Activated naive CD4-positive, alpha-beta T cell treated with anti-CD3 and anti-CD28 coated beads, Interleukin-2, amount 50 U/mL, for 72 hours (primary cell): ENCODE measurements at places on chromosomes 5 and 9.

GRCh38 chr5:173029499-173029921 is 26.6 kb upstream of the CREBRF start:
- DNase-seq, result no peak

GRCh38 chr5:58317009-58317408 is 142.9 kb downstream of the PLK2 start:
- DNase-seq, result no peak

- DNase-seq, result no peak
Observed at GRCh38 chr5:133757396-133757945, 145.1 kb upstream of the FSTL4 start.

- DNase-seq, result no peak
Observed at GRCh38 chr9:115373710-115374045, 255.7 kb upstream of the TNC start.

- no peak for DNase-seq
Observed at GRCh38 chr5:105740242-105740641, 1930.5 kb downstream of the EFNA5 start.

DNA sequence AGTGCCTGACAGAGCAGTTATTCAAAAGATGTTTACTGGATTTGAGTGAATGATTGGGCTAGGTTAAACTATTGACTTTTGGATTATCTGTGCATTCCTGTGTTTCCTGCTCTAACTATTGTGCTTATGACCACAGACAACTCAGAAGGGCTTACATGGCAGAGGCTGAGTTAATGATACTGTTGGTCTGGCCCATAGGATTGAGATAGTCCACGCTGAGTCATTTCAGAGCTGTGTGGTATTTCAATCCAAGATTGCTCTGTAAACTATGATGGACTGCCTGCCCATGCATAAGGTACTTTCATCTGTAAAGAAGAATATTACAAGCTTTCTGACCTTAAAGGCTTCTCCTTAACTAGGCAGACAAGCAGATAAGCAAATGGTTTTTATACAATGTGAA is 49.1 kb upstream of the SLIT3 start:
- no peak for DNase-seq

DNA sequence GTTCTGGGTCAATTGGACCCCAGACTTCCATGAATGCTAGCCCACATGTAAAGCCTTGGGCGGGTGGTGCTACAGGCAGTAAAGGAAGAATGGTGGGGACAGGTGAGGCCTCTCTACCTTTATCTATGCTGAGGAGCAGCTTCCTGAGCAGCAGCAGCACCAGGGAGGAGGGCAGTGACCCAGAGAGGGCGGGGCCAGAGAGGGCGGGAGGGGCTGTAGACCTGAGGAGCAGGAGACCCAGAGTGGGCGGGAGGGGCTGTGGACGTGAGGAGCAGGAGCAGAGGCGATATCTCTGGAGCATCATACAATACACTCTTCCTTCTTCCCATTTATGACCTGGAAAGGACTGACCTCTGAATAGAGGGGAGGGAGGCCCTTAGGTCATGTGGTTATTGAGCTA is 165.9 kb downstream of the MTRR start:
- DNase-seq, result no peak

- DNase-seq, result no peak
Observed at GRCh38 chr5:139188558-139189270, 9.5 kb downstream of the SIL1 start.

GRCh38 chr9:85377731-85378289 is 363.9 kb downstream of the AGTPBP1 start:
- DNase-seq, result no peak

- no peak for DNase-seq
Observed at GRCh38 chr5:107532169-107532878, 138.4 kb downstream of the EFNA5 start.

DNA sequence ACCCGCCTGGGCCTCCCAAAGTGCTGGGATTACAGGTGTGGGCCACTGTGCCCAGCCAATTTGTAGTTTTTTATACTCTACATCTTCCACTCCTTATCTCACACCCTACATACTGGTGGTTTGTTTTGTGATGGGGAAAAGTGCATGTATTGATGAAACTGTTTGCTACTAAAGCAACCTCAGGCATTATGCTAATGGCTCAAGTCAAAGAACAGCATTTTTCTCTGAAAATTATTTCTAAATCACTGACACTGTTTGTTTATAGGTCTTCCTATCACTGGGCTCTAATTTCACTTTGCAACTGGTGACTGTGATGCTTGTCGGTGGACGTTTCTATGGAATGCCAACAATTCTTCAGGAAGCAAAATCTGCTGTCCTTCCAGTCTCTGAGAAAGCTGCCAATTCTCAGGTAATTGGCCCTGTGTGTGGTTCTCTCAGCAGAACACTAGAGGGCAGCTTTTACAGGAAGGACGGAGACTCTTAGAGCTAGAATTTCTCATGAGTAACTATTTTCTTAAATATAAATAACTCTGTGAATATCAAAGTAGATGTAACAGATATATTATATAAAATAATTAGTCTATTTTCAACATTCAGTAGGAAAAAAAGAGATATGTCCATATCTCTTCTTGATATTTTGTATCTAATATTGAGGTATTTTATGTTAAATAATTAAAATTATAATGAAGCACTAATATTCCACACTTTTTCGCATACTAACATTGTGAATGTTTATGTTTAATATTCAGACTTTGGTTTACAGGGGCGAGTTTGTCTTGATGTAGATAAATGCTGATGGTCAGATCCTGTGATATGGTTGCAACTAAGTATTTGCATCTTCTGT is 244.1 kb downstream of the ADGRV1 start:
- no peak for DNase-seq

DNA sequence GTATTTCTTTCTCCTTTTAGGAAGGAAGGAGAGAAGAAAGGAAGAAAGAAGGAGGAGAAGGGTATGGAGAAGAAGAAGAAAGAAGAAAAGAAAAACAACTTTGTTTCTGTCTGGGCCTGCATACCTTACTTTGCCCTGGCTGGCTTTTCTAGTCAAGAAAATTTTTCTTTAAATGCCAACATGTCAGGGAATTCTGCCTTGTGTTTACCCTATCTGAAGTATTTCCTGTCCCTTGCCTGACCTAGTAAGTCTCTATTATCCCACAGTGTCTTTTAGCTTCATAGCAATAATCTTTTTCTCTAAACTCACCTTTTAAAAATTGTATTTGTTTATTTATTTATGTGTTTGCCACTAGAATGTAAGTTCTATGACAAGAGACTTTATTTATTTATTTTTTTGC is 1864.1 kb downstream of the EFNA5 start:
- DNase-seq, result no peak

GRCh38 chr9:131099102-131099606 is 2.8 kb downstream of the AIF1L start:
- DNase-seq, result no peak

DNA sequence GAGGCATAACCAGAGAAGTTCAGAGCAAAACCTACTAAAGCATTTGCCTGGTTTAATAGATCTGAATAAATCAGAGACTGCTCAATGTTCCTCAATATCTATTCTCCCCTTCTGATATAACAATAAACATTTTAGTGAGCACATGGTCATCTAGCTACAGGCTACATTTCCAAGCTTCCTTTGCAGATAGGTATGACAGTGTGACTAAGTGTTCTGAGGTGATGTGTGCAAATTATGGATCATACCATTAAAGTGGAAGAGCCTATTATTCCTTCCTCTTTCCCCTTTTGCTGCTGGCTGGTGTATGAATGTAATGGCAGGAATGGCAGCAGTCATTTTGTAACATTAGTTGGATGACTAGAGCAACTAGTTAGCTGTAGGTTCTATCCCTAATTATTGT is 285.8 kb upstream of the RASA1 start:
- no peak for DNase-seq

DNA sequence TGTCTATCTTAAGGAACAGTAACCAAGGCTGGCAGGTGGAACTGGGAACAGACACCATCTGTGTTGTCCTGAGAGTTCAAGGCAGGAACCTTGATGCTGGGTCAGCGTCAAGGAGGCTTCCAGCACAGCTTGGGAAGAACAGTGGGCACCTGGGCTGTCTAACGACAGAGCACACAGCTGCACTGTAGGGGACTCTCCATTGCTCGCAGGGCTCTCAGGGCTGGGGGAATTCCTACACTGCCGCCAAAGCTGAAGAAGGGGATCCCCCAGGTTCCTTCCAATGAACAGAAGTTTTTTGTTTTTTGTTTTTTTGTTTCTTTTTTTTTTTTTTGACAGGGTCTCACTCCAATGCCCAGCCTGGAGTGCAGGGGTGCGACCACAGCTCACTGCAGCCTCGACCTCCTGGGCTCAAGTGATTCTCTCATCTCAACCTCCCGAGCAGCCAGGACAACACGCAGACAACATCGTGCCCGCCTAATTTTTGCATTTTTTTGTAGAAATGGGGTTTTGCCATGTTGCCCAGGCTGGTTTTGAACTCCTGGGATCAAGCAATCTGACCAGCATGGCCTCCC is 81.9 kb downstream of the PTPN3 start:
- DNase-seq, result no peak

DNA sequence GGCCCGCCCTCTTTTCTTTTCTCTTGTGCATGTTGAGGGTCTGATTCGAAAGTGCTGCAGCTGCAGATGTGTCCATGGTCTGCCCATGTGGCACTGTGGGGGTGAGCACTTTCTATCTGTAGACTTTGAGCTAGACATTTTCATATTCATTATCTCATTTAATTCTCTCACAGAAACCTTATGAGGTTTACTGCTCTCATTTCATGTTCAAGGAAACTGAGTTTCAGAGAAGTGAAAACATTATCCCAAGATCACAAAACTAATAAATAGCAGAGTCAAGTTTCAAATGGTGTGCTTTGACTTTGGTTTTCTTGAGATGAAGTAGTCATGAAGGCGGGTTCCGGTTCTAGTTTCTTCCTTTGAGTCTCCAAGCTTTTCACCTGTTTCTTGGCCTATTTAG is 536.5 kb upstream of the ZNF462 start:
- no peak for DNase-seq

DNA sequence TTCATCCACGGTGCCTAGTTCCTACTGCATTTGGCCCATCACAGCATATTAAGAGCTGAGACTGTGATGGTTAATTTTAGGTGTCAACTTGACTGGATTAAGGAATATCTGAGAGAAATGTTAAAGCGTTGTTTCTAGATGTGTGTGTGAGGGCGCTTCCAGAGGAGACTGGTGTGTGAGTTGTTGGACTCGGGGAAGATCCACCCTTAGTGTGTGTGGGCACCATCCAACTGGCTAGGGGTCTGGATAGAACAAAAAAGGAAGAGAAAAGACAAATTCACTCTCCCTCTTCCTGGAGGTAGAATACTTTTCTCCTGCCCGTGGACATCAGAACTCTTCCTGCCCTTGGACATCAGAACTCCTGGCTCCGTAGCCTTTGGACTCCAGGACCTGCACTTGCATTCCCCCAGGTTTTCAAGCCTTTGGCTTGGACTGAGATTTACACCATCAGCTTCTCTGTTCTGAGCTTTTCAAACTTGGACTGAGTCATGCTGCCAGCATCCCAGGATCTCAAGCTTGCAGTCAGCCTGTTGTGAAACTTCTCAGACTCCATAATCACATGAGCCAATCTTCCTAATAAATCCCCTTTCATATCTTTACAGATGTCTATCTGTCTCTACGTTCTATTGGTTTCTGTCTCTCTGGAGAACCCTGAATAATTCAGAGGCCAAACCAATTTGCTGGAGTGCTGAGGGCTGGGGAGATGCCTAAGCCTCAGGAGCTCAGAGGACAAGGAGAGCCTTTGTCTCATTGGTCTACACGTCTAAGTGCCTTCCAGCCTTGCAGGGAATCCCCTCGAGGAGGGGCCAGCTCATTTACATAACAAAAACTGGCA is 164.5 kb downstream of the DCP2 start:
- no peak for DNase-seq

DNA sequence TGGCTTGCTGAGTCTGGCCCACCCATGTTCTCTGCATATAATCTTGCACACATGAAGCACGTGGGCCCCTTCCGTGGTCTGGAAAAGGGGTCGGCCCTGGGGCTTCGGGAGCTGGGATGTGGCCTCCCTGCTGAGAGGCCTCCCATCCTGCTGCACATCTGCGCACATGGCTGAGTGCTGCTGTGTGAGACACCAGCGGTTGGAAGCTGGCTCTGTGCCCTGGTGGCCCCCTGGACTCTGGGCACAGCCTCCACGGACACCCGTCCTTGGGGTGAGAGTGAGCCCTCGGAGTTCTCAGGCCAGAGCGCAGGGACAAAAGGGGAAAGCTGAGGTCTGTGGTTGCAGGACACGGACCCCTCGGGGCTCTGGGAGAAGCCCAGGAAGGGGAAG is 115.8 kb downstream of the RXRA start:
- DNase-seq, result no peak

- no peak for DNase-seq
Observed at GRCh38 chr9:93603011-93603410, 26.6 kb downstream of the PHF2 start.

GRCh38 chr5:135546101-135546500 is 10.3 kb upstream of the NEUROG1 start:
- DNase-seq, result no peak

DNA sequence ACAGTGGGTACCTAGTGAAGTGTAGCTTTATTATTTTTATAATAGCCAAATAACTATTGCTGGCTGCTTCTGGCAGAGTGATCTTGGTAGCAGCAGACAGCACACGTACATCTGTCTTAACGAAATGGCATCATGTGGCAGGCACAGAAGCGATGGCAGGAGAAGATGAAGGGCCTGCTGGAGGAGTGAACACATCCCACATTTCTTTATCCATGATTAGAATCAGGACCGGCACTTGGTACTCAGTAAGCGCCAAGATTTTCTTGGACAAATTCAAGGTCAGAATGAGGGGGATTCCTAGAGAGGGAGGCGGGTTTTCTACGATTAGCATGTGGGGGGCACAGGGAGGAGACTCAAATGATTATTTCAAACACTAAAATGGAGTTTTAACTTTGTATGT is 23.0 kb upstream of the ZNF366 start:
- no peak for DNase-seq

- DNase-seq, result no peak
Observed at GRCh38 chr5:1384521-1384920, 39.6 kb upstream of the CLPTM1L start.

DNA sequence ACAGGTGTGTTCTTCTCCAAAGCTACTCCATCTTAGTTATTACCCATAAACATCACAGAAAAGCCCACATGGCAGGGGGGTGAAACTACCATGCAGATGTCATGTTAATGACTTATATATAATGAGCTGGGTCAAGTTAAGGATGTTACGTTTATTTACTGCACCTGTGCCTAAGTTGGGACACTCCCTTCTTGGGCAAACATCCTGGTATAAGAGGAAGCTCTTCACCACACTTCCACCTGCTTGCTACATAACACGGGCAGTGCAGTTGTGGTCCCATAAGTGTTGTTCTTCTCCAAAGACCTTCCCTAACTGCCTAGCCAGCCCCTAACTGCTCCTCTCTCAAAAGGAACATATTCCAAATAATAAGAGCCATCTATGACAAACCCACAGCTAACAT is 9.3 kb upstream of the ZCCHC9 start:
- no peak for DNase-seq

DNA sequence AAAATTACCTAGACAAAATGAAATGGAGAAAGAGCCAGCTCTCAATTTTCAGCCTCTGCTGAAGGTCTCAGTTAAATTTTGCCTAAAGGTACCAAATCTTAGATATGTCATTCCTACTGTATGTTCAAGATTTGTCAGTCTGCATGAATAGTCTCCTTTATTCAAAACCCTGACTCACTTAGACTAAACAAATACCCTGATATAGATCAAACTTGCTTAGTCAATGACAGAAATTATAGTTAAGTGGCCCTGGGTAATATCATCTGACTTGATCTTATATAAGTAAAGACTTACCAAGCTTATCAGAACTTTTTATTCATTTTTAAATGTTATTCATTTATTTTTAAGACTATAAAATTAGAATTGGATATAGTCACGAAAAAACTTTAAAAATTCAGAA is 12.2 kb downstream of the MEGF9 start:
- DNase-seq, result no peak

- no peak for DNase-seq
Observed at GRCh38 chr9:98251551-98251950, 3.9 kb downstream of the TBC1D2 start.

GRCh38 chr5:148482697-148483462 is 99.1 kb downstream of the FBXO38 start:
- peak; percentile 58 for DNase-seq
